ENCODE measurements at places on chromosomes 12 and 14. TPM values are rescaled to one million over a fixed set of nuclear protein-coding genes. Genes with fewer than 3 reads are reported as not detected.

FAM90A1 gene
- total RNA-seq: not detected

SRSF9 gene
- total RNA-seq: 65.9 TPM

NKX2-1 gene
- not detected for total RNA-seq

KRT83 gene
- total RNA-seq: 0.33 TPM

SLC17A8 gene
- not detected for total RNA-seq

DNAJC22 gene
- total RNA-seq: not detected

ACOT6 gene
- not detected for total RNA-seq

POLE2 gene
- total RNA-seq: 5.6 TPM

ABCC9 gene
- total RNA-seq: 27.5 TPM

KRT77 gene
- not detected for total RNA-seq

SELPLG gene
- total RNA-seq: 6.7 TPM

PZP gene
- total RNA-seq: not detected

SLC15A5 gene
- not detected for total RNA-seq

Measured in breast epithelium (tissue), 4 donors.